ENCODE measurements at places on chromosomes 4 and X.

GRCh38 chr4:22030307-22030706, 81.7 kb upstream of the KCNIP4 start:
- DNase-seq = no peak

DNA sequence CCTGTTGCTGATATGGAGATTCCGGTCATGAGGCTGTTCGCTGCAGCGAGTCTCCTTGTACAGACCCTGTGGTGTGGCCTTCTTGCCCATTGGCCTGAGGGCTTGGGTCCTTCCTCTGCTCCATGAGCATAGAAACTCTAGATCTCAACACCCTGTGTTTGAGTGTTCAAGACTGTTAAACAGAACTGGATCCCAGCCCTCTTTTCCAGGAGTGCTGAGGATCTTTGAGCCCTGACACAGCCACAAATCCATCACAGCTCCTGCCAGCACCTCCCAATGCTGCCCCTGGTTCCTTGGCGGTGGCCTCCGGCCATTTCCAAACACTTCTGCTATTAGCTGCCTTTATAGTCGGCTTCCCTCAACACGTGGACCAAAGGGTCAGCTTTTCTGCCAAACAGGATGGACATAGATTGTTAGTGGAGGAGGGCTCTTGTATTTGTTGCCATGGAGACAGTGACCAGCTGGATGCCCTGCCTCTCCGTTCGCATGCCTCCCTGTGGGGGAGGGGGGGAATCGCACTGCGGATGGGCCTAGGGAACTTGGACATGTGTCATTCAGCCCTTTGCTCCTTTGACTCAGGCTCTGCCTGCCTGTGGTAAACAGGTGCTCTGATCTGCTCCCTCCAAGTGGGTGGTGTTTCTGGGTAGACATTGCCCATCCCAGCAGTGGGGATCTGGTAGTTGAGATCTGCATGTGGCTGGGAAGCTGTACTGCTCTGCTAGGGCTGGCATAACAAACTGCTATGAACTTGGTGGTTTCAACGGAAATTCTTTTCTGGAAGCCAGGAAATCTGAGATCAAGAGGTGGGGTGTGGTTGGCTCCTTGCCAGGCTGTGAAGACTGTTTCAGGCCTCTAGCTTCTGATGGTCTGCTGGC, 6.9 kb upstream of the WDR1 start:
- no peak for DNase-seq

DNA sequence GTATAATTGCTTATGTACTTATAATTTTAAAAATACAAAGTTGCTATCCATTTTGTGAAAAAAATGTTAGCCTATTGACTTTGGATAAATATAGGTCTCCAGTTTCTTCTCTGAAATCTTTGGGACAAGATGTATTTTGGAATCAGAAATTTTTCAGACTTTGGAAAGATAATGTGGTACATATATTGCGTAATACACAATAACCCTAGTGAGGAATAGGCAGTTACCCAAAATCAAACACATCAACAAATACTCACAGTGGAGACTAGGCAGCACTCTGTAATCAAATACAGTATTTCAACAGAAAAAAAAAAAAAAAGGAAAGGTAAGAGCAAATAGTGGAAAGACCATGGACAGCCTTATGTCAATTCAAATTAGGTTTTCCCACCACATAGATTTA, 796.8 kb downstream of the ADGRL3 start:
- no peak for DNase-seq

DNA sequence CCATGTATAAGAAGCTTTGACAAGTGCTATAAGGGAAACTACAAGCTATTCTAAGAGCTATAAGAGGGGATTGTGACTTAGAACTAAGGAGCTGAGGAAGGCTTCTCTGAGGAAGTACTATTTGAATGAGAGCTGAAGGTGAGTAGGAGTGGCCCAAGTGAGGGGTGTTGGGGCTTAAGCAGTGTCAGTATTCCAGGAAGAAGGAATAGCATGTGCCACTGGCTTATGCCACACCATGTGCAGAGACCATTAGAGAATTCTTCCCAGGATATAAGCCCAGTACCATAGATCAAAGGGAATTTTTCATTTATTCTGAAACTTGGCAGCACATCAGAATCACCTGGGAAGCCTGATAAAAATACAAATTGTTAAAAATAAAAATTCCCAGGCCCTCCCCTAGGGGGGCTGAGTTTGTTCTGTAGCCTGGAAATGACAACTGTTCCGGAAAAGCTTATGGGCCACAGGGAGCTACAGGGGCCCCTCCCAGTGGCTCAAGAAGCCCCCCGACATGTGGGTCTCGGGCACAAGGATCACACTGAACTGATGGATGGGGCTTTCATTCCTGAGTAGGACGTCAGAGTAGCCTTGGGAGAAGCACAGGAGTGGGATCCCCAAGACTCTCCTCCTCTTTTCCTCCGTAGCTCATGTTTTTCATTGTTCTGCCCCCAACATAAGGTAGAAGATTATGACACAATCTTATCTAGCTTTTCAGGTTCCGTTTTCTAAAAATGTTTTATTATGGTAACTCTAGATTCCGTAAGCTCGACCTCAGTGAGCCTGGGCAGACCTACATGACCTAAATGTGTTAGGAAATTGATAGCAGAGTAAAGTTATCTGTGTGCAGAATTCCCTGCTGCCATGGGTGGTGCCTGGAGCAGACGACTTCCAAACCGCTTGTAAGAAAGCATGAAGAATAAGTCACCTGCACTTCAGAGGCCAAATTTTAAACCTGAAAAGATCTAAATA, 119.3 kb downstream of the AFF1 start:
- no peak for DNase-seq

- no peak for DNase-seq
Observed at GRCh38 chrX:153981771-153982533, 9.4 kb downstream of the TMEM187 start.

- DNase-seq = no peak
Observed at GRCh38 chr4:157587681-157588423, 367.3 kb downstream of the GRIA2 start.
